SHP77 treated with DMSO at 0.1 percent for 48 hours (cell line): ENCODE measurements at places on chromosomes 5 and 9.

DNA sequence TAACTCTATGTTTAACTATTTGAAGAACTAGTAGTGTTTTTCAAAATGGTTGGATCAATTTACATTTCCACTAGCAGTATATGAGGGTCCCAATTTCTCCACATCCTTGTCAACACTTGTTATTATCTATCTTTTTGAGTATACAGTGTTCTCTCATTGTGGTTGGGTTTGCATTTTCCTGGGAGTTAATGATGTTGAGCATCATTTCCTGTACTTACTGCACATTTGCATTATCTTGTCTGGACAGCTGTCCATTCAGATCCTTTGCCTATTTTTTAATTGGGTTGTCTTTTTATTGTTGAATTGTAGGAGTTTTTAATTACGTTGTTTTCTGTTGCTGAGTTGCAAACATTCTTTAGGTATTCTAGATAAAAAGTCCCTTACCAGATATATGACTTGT, 103.4 kb upstream of the LRRTM2 start:
- no peak for DNase-seq

DNA sequence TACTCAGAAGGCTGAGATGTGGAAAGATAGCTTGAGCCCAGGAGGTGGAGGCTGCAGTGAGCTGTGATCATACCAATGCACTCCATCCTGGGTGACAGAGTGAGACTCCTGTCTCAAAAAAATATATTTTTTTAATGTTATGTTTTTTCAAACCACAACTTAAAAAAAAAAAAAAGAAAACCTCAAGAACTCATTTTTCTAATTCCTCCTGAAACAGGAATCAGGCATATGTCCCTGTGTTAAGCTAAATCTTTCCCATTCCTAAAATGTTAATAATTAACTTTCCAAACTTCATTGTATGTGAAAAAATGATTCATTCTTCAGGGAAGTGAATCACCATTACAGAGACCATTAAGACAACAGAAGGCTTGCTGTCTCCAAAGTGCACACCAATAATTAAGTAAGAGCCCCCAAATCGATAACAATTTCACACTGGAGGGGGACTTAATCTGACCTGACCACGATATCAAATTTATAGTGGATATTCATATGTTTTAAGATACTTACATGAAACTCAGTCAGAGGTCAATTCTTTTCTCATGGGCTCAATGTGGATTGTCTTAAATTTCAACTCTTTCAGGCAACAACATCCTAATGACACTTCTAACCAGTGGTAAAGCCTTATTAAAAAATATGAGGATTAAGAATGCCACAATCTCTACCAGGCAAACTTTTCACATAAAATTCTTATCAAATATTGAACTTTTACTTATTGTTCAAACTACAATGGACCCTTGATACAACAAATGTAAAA, 5.2 kb downstream of the CEMIP2 start:
- no peak for DNase-seq

DNA sequence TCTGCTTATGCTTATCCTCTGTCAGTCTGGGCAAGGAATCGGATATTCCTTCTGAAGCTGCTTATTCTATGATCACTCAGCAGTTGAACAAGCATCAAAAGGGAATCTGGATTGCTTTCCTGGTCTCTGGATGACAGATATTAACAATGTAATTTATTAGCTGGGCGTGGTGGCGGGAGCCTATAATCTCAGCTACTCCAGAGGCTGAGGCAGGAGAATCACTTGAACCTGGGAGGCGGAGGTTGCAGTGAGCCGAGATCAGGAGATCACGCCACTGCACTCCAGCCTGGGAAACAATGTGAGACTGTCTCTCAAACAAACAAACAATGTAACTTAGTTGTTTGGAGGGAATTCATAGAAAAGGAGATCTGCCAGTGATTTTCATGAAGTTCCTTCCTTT, 45.4 kb downstream of the DMRT1 start:
- no peak for DNase-seq

DNA sequence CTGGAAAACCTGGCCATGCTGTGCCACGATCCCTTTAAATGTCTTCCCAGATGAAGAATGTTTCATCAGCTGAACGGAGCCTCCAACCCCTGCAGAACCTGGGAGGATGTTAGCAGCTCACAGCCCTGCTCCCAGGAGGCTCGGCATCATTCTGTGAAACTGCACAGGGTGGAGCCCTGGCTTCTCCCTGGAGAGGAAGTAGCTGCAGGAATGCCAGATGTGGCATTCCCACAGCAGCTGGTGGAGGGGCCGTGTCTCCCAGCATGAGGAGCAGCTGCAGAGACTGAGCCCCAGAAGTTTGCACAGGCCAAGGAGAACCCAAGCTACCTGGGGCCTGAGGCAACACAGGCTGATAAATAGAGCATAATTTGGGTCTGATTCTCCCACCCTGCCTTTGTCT, 165.8 kb upstream of the MAP3K1 start:
- no peak for DNase-seq

GRCh38 chr9:26012797-26013196, 334.6 kb upstream of the TUSC1 start:
- no peak for DNase-seq

- DNase-seq, result no peak
These were observed 66.0 kb upstream of the KLF9 start for GRCh38 chr9:70480405-70480980.

- no peak for DNase-seq
These were observed 158.5 kb downstream of the NTRK2 start for GRCh38 chr9:84828046-84828445.

DNA sequence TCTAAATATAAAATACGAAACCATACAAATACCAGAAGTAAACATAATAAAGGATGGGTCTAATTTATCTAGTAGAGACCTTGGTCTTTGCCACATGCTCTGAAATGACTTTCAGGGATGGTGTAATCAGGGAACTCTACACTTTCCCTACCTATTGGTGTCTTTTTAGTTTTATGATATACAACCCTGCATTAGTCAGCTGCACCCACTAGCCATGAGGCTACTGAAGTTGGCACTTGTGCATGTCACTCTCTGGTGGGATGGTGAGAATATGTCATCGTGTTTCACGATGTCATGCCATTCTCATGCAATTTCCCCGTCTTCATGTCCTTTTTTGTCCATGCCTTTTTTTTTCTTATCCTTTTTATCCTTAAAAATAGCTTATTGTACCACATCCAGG, 234.9 kb upstream of the ACTBL2 start:
- DNase-seq, result no peak

GRCh38 chr5:136213919-136214493, 21.0 kb upstream of the SMIM32 start:
- DNase-seq, result no peak

GRCh38 chr5:175734501-175734900, 76.6 kb downstream of the HRH2 start:
- no peak for DNase-seq

GRCh38 chr5:103362211-103362610, 103.6 kb downstream of the MACIR start:
- no peak for DNase-seq

GRCh38 chr5:96957254-96958049, 21.6 kb downstream of the LNPEP start:
- no peak for DNase-seq

DNA sequence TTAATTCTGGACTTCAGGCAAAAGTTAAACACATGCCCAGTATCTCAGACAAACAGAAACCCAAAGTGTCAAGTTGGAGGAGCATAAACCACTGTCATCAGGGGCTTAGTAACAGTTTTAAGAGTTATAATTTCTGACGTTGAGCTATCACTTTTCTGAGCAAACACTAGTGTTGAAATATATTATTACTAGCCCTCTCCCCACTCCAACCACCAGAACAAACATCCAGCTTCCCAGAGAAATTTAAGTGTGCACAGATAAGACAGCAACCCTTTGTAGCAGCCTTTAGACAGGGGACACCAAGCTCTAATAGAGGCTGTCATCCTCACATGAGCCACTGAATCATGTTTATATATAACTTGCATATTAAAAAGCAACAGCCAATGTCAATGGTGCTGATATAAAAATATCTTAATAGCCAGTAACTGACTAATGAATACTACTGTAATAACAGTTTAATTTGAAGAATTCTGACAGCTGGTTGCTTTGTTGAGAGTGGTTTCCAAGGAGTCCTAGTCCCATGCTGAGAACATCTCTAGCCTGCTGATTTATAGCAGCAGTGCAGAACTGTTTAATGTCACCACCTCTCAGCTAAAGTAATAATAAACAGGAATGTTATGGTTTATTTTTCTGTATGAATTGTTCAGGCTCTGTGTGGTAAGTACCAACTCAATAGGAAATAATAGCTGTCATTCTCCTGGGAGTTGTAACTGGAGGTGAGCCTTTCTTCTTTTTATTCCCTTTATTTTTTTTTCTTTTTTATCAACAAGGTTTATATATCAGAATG, 528.7 kb upstream of the ZNF608 start:
- peak; percentile 60 for DNase-seq

DNA sequence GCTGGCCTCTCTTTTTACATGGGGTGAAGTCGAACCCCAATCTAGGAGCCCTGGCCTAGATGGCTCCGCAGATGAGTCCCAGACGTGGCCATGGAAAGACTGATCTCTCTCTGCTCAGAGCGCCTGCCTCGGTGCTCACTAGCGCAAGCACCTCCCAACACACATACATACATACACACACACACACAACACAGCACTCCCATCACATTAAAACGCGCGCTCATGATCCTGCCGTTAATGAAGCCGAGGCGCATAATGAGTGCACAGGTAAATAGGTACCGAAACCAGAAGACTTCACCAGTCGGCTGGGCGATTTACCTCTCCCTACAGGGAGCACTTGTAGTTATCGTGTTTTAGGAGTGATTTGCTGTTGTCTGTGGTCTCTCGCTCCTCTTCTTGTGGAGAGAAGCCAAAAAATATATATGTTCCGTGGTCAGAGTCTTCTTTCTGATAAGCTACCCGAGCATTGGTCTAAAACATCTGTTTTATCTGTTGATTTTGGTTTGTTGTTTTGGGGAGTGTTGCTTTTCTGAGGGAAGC, 207.7 kb downstream of the MEF2C start:
- no peak for DNase-seq

GRCh38 chr5:125486634-125487033, 740.2 kb upstream of the ZNF608 start:
- DNase-seq, result no peak

DNA sequence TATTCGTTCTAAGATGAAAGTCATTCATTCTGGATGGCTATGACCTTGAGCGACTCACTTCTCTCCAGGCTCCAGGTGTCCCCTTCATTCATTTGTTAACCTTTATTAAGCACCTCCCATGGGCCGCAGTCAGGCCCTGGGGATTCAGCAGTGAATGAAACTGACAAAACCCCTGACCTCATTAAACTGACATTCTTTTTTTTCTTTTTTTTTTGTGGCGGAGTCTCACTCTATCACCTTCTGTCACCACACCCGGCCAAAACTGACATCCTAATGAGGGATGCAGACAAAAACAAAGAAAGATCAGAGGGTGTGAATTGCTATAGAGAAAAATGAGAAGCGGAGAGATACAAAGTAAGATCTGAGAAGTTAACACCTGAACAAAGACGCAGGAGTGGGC, 16.5 kb upstream of the ODF2 start:
- DNase-seq, result no peak

DNA sequence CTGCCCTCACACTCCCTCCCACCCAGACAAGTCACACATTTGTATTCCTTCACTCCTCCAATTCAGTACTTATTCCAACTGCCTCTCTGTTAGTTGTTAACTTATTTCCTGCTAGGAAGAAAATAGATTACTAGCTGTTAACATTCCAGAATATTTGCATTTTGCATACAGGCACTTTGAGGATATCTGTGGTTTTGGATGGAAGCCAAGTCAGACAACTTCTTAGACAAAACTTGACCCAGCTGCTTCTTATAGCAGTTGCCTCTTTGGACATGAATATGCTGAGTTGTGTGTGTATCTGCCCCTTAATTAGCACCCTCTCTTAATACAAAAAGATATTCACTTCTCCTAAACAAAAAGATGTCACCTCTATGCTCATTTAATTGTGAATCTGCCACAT, 1280.6 kb upstream of the ACO1 start:
- DNase-seq, result no peak

DNA sequence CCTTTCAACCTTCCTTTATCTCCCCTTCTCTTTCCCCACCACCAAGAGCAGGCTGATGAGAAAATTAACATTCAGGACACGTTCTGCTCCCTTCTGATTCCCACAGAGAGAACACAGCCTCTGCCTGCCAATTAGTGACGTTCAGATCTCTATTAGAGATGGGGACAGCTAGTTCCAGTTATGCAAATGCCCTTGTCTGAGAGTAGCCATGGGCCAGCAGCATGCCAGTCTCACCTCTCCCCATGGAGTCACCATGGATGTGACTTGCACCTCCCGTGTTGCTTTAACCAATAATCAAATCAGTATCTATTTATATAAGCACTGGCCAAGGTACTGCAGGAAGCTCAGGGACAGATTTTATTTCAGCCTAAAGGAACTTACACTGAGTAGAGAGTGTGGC, 61.3 kb downstream of the KCNIP1 start:
- no peak for DNase-seq

- DNase-seq, result peak; percentile 91
These were observed 207.0 kb downstream of the MEF2C start for GRCh38 chr5:88675708-88676636.

- DNase-seq, result no peak
These were observed 101.6 kb upstream of the CPEB4 start for GRCh38 chr5:173786286-173787187.

GRCh38 chr9:115847216-115847615, 306.4 kb upstream of the PAPPA start:
- DNase-seq, result no peak

DNA sequence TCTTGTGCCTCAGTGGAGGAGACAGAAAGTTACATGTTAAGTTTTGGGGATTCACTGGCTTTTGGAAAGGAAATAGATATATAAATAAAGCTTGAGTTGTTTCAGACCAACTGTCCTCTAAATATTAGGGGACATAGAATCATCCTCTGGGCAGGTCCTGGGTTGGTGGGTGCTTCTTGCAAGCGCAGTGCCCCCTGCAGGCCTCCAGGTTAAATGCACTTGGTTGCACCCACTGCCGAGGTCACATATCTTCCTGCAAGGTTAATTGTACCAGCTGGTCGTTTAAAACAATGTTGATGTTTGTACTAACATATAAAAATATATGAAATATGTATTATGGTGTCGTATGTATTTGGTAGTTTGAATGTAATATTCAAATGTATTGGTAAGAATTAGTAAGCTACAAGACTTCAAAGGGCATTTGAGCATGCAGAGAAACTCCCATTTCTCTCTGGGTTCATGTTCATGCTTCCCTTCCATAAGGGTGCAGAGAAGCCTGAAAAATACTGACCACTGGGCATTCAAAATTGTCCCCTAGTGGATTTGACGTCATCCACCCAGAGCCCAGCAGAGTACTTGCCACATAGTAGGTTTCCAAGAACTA, 87.0 kb downstream of the ZNF618 start:
- no peak for DNase-seq

- no peak for DNase-seq
These were observed 93.5 kb downstream of the JMY start for GRCh38 chr5:79329453-79329852.

- DNase-seq, result no peak
These were observed 297.7 kb downstream of the ATPSCKMT start for GRCh38 chr5:9951865-9952516.

DNA sequence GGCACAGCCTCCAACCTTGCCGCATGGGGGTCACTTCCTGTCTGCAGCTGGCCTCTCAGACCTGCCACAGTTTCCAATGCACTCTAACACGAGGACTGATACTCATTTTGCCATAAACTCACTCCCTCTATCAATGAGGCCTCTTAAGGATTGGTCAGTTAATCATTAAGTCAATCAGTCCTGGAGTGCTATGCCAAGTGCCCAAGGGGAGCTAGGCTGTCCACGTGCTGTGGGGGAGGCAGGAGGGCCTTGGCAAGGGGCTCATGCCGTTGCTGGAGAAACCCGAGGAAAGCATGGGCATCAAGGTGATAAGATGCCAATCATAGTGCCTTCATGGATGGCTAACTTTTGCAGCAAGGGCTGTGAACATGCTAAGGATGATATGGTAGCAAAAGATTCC, 1.7 kb upstream of the ALDH1B1 start:
- no peak for DNase-seq
